Smooth muscle cell of trachea (primary cell): ENCODE measurements at places on chromosomes 5 and 9. TPM values are rescaled to one million over a fixed set of nuclear protein-coding genes. Genes with fewer than 3 reads are reported as not detected.

Gene MARCOL
- not detected in 2 replicates for total RNA-seq

Gene PCDHB12
- 0.15 and 0.33 TPM in 2 replicates for total RNA-seq

Gene GKAP1
- total RNA-seq, result 0.66 and 1.0 TPM in 2 replicates

Gene GADD45G
- 3.1 TPM in 1 of 2 replicates, not detected in the other for total RNA-seq

Gene HACD4
- 13.4 and 16.3 TPM in 2 replicates for total RNA-seq
